ENCODE measurements at places on chromosomes 2 and 18. TPM values are rescaled to one million over a fixed set of nuclear protein-coding genes. Genes with fewer than 3 reads are reported as not detected.

The DSG4 gene
- total RNA-seq = not detected

The ELAC1 gene
- total RNA-seq = 8.0 TPM

The POLR1A gene
- 37.6 TPM for total RNA-seq

The CAD gene
- total RNA-seq = 51.1 TPM

The COBLL1 gene
- total RNA-seq = 28.4 TPM

The CFAP210 gene
- 0.10 TPM for total RNA-seq

The ELOA2 gene
- total RNA-seq = not detected

The DCAF17 gene
- 12.8 TPM for total RNA-seq

The MAB21L4 gene
- not detected for total RNA-seq

The CRYBA2 gene
- total RNA-seq = not detected

The REG3G gene
- not detected for total RNA-seq

The PCBP1 gene
- total RNA-seq = 302 TPM

The CDKL4 gene
- total RNA-seq = 1.1 TPM

The GALNT1 gene
- total RNA-seq = 38.9 TPM

The RAMP1 gene
- 1.4 TPM for total RNA-seq

The SRD5A2 gene
- total RNA-seq = not detected

The ANKRD62 gene
- total RNA-seq = not detected

The CCDC142 gene
- total RNA-seq = 10.3 TPM

The REG1B gene
- total RNA-seq = not detected

The PSMA8 gene
- total RNA-seq = not detected

The SDC1 gene
- total RNA-seq = 99.6 TPM

The HOXD13 gene
- total RNA-seq = 1.7 TPM

The PLCD4 gene
- total RNA-seq = 1.7 TPM

The SFTPB gene
- not detected for total RNA-seq

The NXPH2 gene
- total RNA-seq = not detected

The MDH1B gene
- total RNA-seq = 0.55 TPM

The MAP3K2 gene
- 38.5 TPM for total RNA-seq

The NGEF gene
- total RNA-seq = not detected

The ST6GAL2 gene
- 0.06 TPM for total RNA-seq

The SMAD7 gene
- 35.9 TPM for total RNA-seq

The PGAP1 gene
- 9.2 TPM for total RNA-seq

The TEX44 gene
- not detected for total RNA-seq

The EGR4 gene
- total RNA-seq = not detected

The FIGN gene
- 2.6 TPM for total RNA-seq

The C2orf80 gene
- not detected for total RNA-seq

The MTX2 gene
- 21.4 TPM for total RNA-seq

The SERPINB2 gene
- total RNA-seq = 82.1 TPM

The CAMKMT gene
- total RNA-seq = 8.0 TPM

The TRIM43 gene
- not detected for total RNA-seq

Data from HFFc6 (cell line).